Right lobe of liver (tissue), 6 donors: ENCODE measurements at places on chromosomes 12 and 14. TPM values are rescaled to one million over a fixed set of nuclear protein-coding genes. Genes with fewer than 3 reads are reported as not detected.

Gene ARPC3
- 291 TPM for total RNA-seq

DNA sequence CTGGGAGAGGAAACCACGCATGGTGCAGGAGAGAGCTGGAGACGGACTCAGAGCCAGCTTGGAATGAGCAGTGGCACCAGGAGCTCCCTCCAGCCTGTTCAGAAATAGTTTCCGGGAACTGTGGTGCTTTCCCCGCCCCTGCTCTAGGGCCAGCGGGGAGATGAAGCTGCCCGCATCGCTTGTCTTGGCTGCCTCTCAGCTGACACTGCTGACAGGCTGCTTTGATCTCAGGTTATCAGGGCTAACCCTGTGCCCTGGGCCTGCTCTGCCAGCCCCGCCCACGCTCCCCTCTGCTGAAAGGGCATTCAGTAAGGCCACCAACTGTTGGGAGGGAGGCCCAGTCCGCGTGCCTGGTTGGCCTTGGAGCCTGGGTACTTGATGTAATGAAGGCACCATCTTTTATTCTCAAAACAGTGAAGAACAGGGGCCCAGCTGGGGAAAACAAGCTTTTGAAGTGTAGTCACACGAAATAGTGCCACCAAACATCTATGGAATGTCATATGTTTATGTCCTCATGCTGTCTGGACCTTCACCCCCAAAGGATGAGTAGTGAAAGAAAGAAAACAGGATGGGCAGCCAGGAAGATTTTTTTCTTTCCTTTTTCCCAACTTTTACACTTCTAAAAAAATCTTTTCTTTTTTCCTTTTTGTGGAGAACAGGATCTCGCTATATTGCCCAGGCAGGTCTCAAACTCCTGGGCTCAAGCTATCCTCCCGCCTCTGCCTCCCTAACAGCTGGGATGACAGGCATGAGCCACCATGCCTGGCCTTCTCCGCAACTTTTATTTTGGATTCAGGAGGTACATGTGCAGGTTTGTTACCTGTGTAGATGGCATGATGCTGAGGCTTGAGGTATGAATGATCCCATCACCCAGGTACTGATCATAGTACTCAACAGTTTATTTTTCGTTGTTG lies 115.9 kb upstream of the TBX3 start:
- no peak overlapping the region for H3K27ac ChIP-seq
- H3K27me3 ChIP-seq, result no peaks in the 10 kb centered on the region
- no peak overlapping the region for H3K4me3 ChIP-seq
- DNase-seq, result peak; percentile 94
- H3K36me3 ChIP-seq, result no peaks in the 10 kb centered on the region

Gene PZP
- total RNA-seq, result 5.8 TPM

DNA sequence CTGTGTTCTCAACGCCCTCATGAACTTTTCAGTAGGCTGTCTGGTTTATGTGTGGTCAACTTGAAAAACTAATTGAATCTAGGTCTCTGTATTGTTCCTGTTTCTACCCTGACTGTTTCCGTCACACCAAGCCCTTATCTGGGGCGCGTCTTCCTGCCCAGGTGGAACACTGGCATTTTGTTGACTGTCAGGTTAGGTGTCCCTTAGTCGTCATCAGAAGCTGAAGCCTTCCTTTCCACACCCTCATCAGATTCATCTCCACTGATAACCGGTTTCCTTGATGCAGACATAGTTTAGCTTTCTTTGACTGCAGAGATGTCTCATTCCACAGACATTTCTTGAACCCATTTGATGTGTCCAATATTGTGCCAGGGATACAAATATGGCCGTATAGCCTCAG lies 96.5 kb downstream of the DUSP16 start:
- H3K36me3 ChIP-seq, result no peaks in the 10 kb centered on the region
- no peak overlapping the region for H3K4me3 ChIP-seq
- no peaks in the 10 kb centered on the region for H3K27me3 ChIP-seq
- no peak overlapping the region for H3K27ac ChIP-seq
- DNase-seq, result no peak
- H3K4me1 ChIP-seq, result no peaks in the 10 kb centered on the region

Gene TMEM229B
- total RNA-seq, result 0.88 TPM

DNA sequence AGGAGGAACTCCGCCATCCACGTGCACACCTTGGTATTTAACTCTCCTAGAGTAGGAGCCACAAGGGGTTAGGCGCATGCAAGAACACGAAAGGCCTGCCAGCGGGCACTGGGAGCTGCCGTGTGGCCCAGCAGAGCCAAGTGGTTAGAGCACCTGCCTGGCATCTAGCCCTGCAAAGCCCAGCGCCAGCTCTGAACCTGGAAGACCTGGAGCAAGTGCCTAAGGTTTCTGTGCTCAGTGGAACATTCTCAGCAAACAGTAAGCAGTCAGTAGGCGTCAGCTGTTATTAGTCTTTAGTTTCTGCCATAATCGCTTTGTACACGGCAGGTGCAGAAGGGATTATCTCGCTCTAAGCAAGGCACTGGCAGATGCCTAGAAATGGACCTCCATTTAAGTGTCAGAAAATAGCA lies 55.4 kb downstream of the SETD3 start:
- H3K4me1 ChIP-seq, result no peaks in the 10 kb centered on the region
- H3K36me3 ChIP-seq, result no peaks in the 10 kb centered on the region
